ENCODE measurements at places on chromosomes 2 and 18.

DNA sequence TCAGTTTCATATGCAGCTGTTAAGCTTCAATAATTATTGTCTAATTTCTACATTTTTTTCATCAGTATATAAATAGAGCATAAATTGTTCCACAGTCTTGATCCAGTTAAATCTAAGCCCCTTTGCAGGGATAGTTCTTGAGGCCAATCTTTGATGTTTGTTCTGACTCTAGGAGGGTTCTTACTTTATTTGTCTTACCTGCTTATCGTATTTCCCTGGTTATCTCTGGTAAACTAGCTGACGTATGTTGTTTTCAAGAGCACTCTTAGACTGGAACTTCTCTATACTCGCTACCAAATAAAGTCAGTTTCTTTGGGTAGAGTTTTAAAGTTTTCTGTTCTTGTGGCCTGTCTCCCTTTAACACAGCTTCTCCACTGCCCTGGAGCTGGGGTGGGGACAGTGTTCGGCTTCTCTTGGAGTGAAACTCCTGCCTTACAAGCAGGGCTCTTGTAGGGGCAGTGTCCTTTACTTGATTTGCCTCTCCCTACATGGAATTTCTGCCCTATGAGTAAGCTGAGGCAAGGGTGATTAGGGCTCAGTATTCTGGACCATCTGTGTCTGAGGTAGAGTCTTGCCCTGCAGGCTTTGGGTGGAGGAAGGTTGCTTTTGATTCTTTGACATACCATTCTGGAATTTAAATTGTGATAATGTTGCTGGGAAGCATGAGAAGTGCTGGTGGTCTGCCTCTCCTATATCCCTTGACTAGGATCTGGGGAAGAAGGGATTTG lies 90.3 kb downstream of the PTPN4 start:
- DNase-seq, result no peak

DNA sequence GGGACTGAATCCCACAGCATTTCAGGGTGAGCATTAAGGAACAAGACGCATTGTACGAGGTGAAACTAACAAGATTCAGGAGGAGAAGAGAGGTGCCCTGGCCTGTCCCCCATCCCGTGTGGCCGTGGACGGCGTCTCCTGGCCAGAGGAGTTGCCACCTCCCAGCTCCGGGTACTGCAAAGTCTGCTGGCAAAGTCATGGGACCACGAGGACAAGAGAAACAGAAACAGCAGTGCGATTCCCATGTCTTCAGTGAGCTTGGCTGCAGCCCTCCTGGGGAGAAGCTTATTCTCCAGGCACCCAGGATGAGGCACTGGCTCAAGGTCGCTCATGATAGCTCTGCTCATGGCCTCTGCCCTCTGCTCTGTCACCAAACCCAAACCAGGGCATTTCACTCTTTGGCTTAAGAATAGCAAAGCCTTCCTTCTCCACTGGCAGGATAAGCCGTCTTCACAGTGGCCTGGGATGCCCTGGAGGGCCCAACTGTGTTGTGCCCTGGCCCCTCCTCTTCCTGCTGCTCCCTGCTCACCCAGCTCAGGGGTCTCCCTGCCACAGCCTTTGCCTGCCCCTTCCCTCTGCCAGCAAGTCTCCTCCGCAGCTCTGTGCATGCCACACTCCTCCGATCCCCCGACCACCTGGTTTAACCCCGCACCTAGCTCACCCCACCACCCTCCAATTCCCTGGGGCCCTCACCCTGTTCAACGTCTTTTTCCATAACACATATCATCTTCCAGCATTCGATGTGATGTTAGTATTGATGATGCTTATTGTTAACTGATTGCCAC lies 144.8 kb downstream of the PXDN start:
- no peak for DNase-seq

DNA sequence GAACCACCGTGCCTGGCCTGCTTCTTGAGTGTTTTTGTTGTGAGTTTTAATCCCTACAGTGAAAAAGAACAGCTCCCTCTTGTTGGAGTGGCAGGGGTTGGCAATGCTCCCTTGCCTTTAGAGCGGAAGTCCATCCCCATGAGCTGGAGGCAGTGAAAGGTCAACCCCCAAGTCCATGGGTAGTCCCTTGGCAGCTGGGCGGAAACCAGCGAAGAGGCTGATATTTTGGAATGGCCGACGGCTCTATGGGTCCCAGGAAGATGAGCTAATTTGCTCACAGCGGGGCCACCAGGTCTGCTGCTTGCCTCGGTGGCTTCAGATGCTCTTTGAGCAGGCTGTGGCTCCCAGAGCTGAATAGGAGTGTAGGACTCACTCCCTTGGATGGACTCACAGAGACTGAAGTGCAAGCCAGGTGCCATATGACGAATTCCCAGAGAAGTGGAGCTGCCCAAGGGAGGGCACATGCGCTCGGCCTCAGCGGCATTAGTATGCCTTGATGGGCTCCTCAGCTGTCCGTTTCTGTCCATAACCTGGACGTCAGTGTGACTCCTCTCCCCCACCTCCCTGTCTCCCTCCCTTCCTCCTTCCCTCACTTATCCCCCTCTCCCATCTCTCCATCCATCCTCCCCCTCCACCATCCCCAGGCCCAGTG lies 25.4 kb upstream of the RHOB start:
- DNase-seq, result no peak

DNA sequence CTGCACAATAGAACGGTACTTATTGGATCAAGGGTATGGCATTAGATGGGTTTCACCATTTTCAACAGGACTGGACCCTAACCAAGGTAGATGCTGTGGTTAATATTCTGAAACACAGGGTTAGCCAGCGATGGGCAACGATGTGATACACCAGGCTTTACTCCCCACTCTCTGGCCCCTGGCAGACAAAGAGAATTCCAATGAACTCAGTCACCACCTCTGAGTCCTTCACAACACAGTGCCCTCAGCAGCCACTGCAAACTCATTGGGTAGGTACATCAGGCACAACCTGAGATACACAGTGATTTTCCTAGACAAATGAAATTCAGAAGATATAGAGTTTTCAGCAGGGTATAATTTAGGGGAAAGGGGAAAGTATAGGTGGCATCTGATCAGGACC lies 634.5 kb downstream of the ZEB2 start:
- no peak for DNase-seq

GRCh38 chr18:75779910-75780309 lies 352.4 kb upstream of the SMIM21 start:
- DNase-seq, result no peak

DNA sequence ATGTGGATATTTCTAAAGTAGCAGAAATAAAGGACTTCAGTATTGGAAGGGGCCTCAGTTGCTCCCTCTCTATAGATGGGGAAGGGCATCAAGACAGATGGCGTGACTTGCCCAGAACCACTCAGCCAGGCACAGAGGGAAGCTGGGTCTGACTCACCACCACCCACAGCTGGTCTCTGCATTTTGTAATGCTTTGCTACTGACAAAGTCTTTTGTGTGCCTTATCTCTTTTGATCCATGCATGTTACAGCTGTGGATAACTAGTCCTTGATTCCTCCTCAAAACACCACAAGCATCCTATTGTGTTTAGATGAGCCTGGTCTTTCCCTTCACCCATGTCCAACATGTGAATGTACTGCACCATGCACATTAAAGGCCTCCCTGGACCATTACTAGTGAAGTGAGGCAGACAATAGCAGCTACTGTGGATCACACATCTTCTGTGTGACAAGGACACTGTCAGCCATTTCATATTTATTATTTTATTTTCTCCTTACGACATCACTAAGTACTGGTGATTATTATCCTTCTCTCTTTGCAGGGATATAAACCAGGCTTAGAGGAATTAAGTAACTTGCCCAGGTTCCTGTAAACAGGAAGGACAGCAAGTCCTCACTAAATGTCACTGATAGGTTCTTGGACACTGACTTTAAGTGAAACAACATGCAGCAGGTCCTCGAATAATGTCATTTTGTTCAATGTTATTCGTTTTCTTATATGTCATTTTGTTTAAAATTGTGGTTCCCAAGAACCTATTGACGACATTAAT lies 29.6 kb upstream of the IL37 start:
- DNase-seq, result no peak

DNA sequence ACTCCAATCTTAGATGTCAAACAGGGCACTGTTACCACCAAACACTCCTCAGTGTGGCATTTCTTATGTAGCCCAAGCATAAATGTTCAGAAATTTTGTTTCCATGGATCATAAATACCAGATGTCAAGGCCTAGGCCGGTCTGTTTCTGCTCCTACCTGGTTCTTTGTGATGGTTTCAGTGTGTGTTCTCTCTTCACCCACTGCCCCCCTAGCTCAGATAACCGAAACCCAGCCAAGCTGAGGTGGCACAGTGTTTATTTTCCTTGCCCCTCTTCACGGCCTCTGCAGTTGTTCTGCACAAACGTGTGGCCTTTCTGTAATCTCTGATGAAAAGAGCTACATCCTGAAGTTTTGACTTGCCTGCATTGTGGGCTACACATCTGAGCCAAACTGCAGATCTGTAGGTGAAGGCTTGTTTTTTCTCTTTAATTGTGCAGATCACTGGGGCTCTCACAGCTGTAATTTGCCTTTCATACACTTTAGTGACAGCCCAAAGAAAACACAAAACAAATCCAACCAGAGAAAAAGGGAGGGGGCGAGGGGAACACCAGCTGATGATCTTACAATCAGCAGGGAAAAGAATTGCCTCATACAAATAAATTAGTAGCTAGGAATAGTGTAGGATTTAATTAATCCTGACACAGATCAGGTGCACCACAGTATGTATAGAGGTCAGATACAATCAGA lies 99.1 kb downstream of the NRP2 start:
- no peak for DNase-seq

DNA sequence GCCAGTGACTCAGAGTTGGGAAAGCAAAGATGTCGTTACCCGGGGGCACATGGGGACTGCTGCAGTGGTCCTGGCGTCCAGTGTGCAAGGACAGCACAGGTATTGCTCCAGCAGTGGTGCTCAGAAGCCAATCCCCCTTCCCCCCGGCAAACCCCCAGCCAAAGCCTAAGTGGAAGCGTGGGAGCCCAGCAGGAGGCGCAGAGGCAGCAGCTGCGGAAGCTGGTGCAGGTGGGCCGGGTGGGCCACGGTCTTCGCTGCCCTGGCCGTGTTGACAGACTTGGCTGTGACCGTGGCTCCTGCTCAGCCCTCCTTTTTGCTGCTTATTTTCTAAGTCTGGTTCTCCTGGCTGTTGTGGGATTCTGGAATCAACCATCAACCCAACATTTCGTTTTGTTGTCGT lies 369.8 kb upstream of the ST6GAL2 start:
- no peak for DNase-seq

DNA sequence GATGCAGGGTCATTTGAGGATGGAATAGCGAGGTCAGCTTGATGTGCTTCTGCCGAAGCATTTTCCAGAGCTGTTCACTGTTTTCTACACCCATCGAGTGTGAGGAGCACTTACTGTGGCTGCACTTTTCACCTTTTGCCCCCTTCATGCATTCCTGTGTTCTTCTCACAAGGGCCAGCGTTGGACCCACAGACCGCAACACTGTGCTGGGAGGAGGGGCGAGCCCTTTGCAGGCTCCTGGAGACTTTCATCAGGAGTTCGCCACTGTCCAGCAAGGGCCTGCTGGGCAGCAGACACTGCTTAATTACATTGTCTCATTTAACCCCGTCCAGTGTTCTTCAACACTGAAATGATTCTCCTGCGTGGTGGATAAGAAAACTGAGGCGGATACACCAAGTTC lies 29.9 kb downstream of the CYP26B1 start:
- DNase-seq, result no peak

DNA sequence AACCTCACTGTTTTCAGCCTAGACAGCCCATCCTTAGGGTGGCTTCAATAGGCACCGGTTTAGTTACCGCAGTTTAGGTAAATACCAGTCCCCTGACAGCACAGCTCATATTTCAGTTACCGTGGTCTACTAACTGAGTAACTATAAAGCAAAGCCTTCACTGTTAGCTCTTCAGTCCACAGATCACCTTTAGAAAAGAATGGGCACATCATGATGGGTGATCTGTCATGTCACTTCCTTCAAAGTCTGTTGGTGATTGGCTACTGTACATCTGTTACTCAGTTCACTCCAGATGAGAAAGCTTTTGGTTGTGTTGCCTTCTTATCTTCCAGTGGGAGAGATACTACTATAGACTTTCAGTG lies 21.0 kb downstream of the SLC20A1 start:
- DNase-seq, result no peak

DNA sequence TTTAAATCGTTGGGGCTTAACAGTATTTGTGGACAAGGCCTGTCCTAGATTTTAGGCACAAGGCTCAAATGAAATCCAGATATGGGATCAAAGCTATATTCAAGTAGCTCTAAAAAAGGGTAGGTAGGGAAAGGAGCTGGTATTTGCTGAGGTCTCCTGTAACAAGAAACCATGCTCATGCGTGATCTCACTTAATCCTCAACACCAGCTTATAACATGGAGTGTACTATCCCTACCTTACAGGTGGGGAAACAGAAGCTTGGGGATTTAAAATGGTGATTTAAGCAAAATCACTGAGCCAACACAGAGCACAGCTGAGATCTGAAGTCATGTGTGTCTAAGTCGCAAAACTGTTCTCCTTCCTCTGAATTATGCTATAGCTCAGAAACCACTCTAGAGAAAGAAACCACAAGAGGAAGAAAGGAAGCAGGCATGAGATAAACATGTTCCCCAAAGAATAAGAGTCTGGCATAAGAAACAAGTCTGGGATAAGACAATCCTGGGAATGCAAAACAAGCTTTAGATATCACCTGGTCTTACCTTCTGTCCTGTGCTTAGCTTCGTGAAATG lies 43.1 kb downstream of the CYRIA start:
- DNase-seq, result no peak

- DNase-seq, result no peak
Measured at GRCh38 chr2:195319112-195319460, 337.9 kb upstream of the SLC39A10 start.

DNA sequence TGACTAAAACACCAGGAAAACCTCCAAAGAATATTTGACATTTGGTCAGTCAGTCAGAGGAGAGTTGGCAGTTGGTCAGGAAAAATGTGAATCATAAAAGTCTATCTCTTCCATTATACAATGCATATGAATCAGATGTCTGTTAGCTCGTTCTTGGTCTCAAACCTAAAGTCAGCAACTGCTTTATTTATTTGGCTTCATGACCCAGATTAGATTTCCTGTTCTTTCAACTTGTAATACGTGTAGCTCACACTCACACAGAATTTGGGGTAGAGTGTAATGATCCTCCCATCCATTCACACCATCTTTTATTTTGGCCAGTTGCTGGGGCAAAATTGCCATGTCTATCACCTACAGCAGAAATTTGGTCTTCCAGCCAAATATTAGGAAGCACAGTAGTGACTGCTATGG lies 81.9 kb upstream of the COL5A2 start:
- DNase-seq, result no peak

GRCh38 chr2:51650769-51651168 lies 618.8 kb upstream of the NRXN1 start:
- no peak for DNase-seq

DNA sequence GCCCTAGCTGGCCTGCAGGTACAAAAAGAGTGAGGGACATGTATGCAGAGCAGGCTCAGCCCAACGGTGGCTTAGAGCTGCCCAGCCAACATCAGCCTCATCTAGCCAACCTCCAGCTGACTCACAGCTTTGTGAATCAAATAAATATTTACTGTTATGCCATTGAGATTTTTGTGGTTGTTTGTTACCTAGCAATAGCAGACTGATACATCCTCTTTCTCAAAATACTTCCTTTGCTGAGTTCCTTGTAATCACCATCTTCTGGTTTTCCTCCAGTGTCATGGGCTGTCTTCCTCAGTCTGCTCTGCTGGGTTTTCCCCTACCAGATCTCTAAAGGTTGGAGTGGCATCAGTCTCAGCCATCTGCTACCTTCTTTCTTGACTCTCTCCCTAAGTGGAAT lies 126.6 kb upstream of the SLC1A4 start:
- no peak for DNase-seq

- DNase-seq, result no peak
Measured at GRCh38 chr2:137379186-137379585, 585.1 kb upstream of the HNMT start.

All from stimulated activated CD8-positive, alpha-beta memory T cell treated with anti-CD3 and anti-CD28 coated beads, Interleukin-15, amount 100 ng/mL, for 24 hours (primary cell).